IPS-NIHi11 (cell line): ENCODE measurements at places on chromosomes 4 and X.
A peak's percentile ranks its signal among the peaks of the same experiment; 100 is the strongest.

DNA sequence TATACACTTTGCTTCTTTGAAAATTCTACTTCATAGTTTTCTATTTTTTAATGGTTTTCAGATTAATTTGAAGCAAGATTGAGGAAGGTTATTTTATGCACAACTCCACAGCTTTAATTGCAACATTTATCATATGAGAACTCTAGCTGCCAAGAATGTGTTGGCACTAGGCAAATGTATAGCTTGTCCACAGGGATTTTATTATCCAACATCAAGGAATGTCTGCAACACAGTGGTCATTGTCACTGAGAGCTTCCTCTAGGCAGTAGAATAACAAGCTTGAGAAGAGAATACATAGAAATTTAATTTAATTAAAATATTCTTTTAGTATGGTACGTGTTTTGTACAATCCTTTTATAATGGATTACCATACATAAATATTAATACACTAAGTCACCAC lies 1600.8 kb downstream of the ARAP2 start:
- DNase-seq, result no peak

- DNase-seq, result no peak
These were observed 17.7 kb upstream of the TAB3 start for GRCh38 chrX:30906726-30907125.

GRCh38 chrX:120660637-120661036 lies 30.8 kb upstream of the C1GALT1C1 start:
- DNase-seq, result no peak

DNA sequence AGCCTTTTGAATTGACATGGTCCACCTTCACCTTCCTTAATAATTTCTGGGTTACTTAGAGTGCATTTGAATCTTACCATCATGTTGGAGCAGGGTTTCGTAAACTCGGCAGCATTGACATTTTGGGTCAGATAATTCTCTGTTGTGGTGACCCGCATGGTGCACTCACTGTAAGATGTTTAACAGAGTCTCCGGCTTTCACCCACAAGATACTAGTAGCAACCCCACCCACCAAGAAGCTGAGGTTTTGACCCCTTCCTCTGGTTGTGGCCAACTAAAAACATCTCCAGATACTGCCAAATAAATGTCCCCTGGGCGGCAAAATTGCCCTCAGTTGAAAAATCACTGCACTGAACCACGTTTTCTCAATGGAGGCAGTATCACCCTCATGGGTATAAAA lies 62.7 kb downstream of the CHST7 start:
- DNase-seq, result no peak

GRCh38 chrX:11214346-11215190 lies 78.6 kb upstream of the AMELX start:
- DNase-seq, result no peak

- DNase-seq, result no peak
These were observed 136.4 kb upstream of the PLAC1 start for GRCh38 chrX:134794692-134795091.

GRCh38 chr4:83759611-83760010 lies 223.7 kb downstream of the GPAT3 start:
- DNase-seq, result no peak

DNA sequence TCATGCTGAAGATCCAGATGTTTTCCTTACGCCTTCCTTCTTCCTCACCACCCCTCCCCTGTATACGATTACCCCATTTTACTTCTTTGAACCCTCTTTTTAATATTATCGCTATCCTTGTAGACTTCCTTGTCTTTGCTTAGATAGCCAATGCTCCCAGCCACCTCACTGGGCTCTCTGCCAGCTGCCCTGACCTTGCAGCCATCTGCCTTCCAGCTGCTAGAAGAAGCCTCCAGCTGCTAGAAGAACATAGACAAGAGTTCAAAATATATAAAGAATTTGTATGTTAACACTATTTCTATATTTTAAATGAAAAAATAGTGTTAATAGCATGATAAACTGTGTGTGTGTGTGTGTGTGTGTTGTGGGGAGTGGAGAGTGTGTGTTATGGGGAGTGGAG lies 374.7 kb downstream of the ANKRD50 start:
- DNase-seq, result no peak

GRCh38 chr4:120922381-120923206 lies at the start of gene PRDM5:
PRDM5 (minus strand) TSS chr4:120922726; CDS start chr4:120922608, 118 bp downstream.
- peak; percentile 87 for DNase-seq

DNA sequence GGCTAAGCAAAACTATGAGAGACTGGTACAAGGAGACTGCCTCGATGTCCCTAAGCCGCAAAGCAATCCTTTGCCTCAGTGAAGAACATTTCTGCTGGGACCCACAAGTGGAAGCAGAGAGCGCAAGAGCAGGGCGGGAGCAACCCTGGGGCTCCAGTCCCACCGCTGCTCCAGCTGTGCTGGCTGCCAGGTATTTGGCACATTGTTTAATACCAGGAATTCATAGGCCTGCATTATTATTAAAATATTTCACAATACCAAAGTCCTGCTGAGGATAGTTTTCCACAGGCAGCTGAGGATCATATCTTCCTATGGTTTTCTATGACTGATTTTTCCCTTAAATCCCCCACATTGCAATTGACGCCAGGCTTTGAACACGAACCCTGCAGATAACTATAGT lies 163.5 kb upstream of the TLL1 start:
- DNase-seq, result peak; percentile 32

GRCh38 chr4:3307891-3308575 lies 15.2 kb downstream of the RGS12 start:
- DNase-seq, result no peak

DNA sequence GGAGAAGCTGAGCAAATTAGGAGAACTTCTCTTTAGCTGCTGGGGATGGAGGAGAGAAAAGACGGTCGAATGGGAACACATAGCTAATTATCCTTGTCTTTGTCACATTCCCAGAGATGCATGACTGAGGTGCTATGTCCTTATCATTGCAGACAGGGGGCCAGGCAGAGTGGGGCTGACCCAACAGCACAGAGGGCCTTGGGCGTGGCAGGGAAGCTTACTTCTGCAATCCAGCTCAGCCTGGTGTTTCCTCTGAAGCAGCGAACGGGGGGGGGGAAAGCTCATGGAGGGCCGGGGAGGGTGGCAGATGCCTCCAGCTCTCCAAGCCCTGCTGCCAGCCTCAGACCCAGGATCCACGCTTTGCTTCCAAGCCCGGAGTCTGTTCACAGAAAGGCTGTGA lies 50.8 kb upstream of the HOPX start:
- DNase-seq, result peak; percentile 32

- DNase-seq, result no peak
These were observed 178.4 kb upstream of the IRS4 start for GRCh38 chrX:108914791-108915190.

- DNase-seq, result no peak
These were observed 168.7 kb downstream of the DLG3 start for GRCh38 chrX:70613295-70613694.

GRCh38 chrX:30831082-30831481 lies 58.0 kb downstream of the TAB3 start:
- peak; percentile 10 for DNase-seq

- no peak for DNase-seq
These were observed 148.0 kb upstream of the STX18 start for GRCh38 chr4:4689694-4690440.

DNA sequence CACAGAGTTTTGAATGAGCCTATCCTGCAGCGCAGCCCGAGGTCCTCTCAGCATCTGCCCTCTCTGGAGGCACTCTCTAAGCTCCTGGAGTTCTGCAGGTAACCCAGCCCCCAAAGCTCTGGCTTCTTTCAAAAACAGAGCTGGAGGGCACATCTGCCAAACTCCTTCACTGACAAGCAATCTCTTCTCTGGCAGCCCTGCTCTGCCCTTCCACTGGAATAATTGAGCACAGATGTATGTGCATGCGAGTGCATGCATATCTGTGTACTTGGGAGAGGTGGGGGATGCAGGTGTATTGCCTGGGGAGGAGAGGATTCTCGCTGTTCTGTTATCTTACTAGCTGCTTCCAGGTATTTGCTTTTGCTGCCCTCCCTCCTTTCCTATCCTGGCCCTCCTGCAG lies 22.2 kb upstream of the PLP1 start:
- DNase-seq, result no peak

DNA sequence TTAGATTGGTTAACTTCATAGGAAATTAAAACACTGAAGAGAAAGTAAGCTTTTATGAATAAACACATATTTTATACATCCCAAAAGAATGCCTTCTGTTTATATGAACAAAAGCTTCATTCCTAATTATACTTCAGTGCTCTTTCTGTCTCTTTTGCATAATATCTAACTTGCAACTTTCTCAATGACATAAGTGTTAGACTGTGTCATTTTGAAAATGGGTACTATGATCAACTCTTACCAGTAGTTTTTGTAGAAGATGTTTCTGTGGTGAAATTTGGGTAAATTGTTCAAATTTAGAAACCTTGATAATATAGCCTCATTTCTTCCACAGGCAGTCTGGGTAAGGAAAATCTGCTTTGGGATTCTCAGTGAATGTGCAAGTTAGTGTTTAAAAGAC lies 991.4 kb downstream of the CCSER1 start:
- no peak for DNase-seq

GRCh38 chr4:150135134-150135772 lies 57.0 kb downstream of the DCLK2 start:
- no peak for DNase-seq

GRCh38 chrX:29555465-29556091 lies 659.8 kb upstream of the MAGEB2 start:
- DNase-seq, result no peak

DNA sequence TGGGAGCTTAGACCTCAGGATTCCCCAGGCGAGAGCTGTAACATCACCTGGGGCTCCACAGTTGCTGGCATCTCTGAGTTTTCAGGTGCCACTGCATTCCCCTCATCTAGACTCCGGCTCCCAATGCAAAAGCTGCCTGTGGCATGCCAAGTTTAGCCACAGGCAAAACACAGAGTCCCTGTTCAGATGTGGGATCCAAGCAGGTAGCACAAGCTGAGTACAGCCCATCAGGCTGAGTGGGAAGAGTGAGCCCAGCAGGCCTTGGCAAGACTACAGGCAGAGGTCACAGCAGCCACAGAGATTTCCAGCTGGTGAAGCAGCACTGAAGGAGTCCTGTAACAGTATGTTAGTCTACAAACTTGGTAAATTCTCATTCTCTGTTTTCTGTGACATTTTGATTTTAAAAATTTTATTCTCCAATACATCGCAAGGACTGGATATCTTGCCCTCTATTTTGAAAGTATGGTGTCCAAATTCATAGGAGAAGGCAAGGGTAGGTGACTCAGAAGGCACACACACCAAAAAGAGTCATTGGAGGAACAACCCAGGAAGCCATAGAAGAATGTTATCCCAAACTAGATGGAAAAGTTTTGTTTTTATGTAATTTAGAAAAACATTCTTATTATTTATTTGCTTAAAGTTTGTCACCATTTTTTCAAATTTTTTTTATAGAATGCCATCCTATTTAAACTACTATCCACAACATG lies 13.6 kb upstream of the CXCL2 start:
- DNase-seq, result no peak

GRCh38 chrX:103628386-103629317 lies at the start of gene TCEAL1:
TCEAL1 (plus strand) TSS chrX:103628975; CDS start chrX:103629917, 942 bp downstream.
- peak; percentile 29 for DNase-seq

DNA sequence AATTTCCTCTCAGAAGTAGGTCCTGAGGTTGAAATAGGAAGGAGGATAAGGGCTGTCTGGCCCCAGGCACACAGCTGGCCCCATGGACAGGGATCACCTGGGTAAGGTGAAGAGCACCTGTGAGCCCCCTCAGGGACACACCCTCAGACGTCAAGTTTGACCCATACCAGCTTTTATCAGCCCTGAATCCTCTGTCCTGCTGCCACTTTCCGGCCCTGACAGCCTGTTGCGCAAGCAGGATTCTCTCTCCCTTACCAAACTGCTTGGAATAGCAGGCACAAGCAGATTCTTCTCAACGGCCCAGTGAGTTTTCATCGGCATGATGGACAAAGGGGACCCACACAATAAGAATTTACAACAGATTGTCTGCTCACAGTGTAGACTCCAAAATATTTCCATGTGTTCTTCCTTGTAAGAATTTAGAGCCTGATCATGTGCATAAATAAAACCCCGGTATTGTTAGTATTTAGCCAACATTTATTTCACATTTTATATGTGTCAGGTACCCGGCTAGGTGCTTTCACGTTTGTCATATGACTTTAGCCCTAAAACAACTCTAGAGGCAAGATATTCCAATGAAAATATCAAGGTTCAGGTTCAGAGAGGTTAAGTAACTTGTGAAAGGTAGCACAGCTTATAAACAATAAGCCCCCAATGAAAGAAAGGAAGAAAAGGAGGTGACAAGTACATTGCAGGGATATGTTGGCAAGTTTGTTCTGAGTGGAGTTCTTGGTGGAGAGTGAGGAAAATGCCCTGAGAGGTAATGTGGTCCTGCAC lies 107.2 kb upstream of the KIT start:
- DNase-seq, result peak; percentile 26

DNA sequence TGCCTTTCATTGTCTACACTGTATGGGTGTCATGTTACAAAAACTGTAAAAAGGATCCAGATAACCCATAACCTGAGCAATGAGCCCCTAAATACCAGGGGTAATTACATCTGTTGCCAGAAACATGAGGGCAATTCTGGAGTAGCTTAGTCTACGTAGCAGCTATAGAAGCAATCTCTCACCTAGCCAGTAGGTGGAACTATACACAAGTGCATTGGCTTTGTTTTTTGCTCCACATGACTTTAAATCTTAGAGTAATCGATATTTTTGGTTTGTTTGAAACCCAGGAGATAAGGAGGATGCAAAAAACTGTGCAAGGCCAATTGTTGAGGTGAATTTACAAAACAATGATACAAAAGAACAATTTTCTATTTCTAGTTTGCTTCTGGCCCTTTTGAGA lies 57.5 kb downstream of the GPR82 start:
- peak; percentile 38 for DNase-seq

DNA sequence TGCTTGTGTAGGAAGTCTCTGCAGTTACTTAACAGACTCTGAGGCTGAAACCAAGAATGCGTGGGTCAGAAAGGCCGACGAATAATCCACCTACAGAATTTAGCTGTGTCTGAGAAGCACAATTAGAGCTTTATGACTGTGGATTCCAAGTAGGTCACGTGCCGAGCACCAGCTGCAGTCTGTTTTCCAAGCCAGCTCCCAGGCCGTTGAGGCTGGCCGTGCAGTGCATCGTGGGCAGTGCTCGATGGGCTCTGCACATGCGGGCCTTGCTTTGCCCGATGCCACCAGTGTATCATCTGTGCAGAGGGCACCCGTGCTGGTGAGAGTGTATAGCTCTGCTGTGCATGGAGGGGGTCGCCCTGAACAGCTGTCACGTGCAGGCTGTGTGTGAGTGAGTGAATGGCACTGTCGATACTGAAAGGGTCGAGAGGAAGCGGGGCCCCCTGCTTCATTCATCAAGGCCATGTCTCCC lies 67.5 kb upstream of the CLDN34 start:
- no peak for DNase-seq

- peak; percentile 47 for DNase-seq
These were observed 188.0 kb upstream of the RBPJ start for GRCh38 chr4:26132858-26133257.
